Muscle of back (tissue), 13 donors: ENCODE measurements at places on chromosomes 1 and 21. TPM values are rescaled to one million over a fixed set of nuclear protein-coding genes. Genes with fewer than 3 reads are reported as not detected.
A peak's percentile ranks its signal among the peaks of the same experiment; 100 is the strongest.

GRCh38 chr1:198359024-198359653, 181.3 kb downstream of the ATP6V1G3 start:
- peak; percentile 6 for DNase-seq

GRCh38 chr1:234778221-234779159, 168.5 kb upstream of the IRF2BP2 start:
- DNase-seq, result no peak

GRCh38 chr1:54122135-54122751, 30.6 kb downstream of the CDCP2 start:
- DNase-seq, result no peak

DNA sequence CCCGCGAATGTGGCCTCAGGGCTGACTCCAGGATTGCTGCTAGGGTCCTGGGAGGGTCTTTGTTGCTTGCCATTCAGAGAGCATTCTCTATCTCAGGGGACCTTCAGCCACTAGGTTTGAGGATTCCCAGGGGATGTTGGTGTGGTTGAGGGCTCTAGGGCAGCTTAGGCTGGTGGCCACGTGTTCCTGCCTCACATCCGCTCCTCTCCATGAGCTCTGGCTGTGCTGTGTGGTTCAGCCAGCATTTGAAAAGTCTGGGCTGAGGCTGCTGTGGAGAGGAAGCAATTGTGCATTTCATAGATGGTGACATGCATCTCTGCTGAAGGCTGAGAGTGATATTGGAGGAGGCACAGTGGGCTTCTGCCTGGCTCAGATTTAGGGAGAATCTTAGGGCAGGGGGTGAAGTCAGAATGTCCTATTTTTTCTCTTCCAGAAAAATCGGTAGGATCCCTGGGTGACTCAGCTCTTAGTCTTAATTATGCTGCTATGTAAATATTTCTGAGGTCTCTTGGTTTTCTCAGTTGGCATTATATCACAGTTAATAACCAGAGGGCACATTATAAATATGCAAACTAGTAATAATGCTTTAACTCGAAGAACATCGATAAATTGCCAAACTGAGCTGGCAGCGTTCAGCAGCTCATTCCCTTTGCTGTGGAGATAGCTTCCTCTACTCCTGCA, 182.3 kb downstream of the CAMTA1 start:
- no peak for DNase-seq

- DNase-seq, result peak; percentile 84
These were observed at the start of gene DHRS3 for GRCh38 chr1:12617901-12618660. TSS of gene DHRS3 (minus strand) at chr1:12618210. CDS start at chr1:12617348, 862 bp downstream.

DNA sequence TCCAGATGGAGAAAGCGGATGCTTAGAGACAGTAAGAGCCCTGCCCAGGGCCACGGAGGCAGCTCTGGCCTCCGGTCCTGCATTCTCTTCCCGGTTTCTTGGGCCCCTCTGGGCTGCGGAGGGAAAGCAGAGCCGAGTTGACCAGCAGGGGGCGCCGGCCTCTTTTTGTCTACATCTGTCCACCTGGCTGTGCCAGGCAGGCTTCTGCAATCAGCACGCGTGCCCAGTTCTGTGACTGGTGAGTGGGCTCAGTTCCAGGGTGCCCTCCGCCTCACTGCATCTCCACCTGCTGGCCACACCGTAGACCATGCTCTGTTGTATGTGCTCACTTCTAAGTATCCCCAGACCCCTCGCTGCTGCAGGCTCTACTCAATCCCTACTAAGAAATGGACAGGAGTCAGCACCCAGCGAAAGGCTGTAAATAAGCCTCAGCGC, 6.7 kb upstream of the HUNK start:
- DNase-seq, result peak; percentile 85

GRCh38 chr1:239795304-239795703, 296.4 kb upstream of the FMN2 start:
- DNase-seq, result no peak

DNA sequence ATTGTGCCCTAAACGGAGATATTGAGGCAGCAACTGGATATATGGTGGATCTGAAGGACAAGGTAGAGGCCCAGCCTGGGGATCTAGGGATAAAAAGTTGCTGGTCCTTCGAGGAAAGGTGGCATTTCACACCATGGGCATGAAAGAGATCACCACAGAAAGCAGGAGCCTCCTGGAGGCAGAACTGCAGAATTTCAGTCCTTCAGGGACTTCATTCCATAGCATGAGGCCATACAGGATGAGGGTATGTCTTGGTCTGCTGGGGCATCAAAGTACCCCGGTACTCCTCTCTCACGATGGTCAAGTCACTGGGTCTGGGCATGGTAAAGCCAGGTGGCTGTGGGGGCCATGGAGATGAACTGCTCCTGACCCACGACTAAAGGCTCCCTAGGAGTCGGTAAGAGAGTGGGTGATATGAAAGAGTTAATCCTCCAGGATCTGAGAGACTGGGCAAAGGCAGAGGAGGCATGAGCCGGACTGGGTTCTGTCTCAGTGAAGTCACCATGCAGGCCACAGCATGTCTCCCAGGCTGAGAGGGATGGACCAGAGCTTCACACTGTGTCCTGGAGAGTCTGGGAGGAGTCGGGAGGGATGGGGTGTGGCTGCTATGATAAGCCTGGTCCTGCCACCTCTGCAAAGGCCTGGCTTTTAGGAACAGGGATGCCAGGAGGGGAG, 5.8 kb upstream of the SPRR5 start:
- no peak for DNase-seq

DNA sequence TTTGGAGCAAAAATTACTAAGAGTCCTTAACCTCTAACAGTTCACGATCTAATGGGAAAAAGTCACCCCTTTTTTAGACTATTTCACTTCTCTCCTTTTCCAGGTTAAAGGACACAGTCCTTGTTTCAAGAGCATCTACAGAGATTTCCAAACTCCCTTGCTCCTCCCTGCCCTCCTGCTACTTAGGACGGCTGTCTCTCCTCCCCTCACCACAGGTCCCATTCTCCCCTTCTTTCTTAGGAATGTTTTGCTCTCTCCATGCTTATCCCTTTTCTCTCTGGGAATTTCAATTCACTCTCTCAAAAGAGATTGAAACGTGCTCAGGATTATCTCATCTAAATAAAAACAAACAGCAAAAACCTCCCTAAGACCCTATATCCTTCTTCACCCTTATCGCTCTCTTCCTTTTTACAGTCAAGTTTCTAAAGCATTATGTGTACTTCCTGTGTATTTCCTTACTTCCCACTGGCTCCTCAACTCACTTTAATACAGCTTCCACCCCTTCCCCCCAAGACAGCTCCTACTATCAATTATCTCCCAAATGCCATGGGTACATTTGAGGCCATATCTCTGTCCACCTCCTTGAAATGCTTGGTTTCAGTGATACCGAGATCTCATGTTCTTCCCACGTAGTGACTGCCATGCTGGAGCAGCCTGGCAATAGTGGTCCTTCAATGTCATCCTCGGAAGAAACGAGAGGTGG, 43.2 kb upstream of the ZNF281 start:
- DNase-seq, result no peak

- no peak for DNase-seq
These were observed 16.2 kb upstream of the MARK1 start for GRCh38 chr1:220511785-220512184.

- no peak for DNase-seq
These were observed 189.0 kb upstream of the RGS18 start for GRCh38 chr1:191969290-191969689.

- DNase-seq, result no peak
These were observed 54.0 kb downstream of the PGBD5 start for GRCh38 chr1:230371923-230372703.

DNA sequence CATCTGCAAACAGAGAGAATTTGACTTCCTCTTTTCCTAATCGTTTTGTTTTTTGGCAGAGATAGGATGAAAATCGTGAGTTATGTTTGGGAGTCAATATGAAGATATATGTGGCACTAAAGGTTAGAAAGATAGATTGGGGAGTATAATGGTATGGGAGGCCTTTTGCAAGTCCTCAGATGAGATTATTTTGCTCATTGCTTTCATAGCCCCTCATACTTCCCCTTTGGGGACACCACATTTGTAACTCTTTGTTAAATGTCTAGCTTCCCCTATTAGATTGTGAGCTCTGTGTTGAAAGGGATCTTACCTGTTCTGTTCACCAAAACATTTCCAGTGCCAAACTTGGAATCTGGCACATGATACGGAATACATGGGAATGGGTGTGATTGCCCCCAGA, 30.2 kb downstream of the RAVER2 start:
- no peak for DNase-seq

DNA sequence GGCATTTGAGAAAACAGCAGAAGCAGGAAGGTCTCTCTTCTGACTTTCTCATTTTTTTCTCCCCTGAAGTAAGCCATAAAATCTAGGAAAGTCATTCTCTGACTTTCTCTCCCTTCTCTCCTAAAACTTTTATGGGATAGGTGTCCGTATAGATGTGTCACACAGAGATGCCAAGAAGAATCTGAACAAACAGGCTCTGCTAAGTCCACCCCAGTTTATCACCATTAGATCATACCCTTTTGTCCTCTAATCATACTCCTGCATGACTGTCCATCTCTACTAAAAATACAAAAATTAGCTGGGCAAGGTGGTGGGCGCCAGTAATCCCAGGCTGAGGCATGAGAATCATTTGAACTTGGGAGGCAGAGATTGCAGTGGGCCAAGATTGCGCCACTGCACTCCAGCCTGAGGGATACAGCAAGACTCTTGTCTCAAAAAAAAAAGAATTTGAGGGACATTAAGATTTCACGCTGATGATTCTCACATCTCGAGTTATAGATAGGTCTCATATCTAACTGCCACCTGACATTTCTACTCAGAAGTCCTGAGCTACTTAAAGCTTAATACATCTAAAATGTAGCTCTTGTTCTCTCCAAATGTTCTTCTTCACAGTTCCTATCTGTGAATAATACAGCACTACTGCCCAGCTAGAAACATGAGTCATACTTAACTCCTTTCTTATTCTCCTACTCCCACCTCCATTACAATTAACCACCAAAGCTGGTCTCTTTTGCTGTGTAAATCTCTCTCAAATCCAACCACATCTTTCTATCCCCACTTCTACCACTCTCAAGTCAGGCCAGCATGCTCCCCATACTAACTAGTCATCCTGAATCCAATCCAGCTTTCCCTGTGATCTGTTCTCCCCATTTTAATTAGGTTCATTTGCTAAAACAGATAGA, 47.7 kb downstream of the ZNF644 start:
- DNase-seq, result no peak

DNA sequence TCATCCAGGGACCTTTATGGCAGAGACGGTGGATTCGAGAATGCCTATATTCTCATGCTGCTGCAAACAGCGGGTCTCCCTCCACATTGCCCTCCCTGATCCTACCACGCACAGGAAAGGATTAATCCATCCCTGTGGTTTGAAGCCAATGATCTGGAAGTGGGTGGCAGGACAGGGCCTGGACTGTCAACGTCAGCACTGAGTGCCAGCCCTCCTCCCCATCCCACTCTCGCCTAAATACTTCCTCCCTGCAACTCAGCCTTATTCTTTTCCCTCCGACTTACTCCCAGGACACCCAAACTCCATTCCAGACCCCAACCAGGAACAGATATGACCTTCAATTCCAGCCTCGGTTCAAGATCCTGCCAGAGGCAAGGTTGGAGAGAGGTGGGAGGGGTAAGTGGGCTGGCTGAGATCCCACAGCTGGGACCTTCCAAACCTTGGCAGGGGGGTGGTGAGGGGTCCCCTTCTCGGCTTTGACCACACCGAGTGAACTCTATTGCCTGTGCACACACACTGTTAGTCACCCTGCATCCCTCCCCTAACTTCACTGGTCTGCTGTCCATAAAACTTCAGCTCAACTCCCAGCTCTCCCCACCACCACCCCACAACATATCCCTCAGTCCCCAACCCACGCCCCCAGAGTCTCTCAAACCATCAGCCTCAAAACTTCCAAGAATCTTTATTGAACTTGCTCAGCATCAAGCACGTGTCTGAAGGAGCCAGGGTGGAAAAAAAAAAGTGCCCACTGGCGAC, 2.4 kb upstream of the S100A5 start:
- no peak for DNase-seq

DNA sequence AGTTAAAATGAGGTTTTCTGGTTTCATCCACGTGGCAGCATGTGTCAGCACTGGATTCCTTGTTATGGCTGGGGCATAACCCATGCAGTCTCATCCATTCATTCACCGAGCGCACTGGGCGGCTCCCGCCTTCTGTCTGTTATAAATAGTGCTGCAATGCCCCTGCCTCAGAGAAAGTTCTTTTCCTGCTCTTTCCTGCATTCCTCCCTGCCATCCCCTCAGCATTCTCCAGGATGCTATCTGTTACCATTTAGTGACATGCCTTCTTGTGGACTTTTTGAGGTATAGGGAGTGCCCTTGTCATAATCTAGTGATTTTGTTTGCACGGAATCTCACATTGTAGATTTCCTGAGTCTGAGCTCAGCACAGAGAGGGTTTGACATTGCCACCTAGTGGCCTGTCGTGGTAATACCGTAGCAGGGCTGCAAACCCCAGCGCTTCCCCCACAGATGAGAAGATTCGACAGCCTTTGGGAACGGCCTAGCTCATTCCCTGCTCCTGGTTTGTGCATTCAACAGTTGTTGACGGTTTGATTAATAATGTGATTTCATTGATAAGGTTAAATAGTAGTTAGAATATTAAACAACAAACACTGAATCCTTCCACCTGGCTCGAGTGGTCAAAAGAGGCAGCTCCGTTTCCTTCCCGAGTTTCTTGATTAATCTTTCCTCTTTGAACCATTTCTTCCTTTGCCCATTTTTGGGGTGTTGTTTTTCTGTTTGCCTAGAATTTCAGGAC, 46.3 kb downstream of the UMODL1 start:
- peak; percentile 88 for DNase-seq

GRCh38 chr1:32291145-32291707, 657 bp upstream of the HDAC1 start:
- DNase-seq, result no peak

- no peak for DNase-seq
These were observed 118.8 kb downstream of the RWDD3 start for GRCh38 chr1:95352767-95353166.

DNA sequence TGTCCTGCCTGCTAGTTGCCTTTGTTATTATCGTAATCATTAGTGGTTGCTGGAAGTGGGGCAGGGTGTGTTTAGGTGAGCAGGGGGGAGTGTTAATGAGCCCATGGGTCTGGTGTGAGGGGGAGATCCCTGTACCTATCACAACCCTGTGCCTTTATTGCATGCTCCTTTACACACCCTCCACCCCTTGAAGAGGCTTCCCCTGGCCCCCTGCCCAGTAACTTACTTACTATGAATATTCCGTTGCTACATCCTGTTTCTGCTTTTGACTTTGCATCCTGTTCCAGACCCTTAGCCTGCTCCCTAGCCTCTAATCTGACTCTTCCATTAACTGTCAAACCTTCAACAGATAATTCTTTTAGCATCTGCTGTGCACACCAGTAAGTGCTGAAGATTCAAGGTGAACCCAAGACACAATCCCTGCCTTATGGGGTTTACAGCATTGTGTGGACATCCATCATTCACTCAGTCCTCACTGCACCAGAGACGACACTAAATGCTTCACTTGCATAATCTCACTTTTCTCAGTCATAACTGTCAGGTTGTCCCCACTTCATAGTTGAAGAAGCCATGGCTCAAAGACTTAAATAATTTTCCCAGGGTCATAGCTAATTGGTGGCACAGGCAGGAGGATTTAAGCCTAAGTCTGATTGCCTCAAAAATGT, 47.9 kb downstream of the CDC7 start:
- DNase-seq, result peak; percentile 57

Gene SPOCD1
- 0.33 TPM for polyA plus RNA-seq

Gene PGLYRP3
- polyA plus RNA-seq, result 0.25 TPM

Gene CHODL
- 119 TPM for polyA plus RNA-seq

Gene TRABD2B
- 3.8 TPM for polyA plus RNA-seq

Gene ITLN2
- polyA plus RNA-seq, result not detected

Gene LRRC71
- 1.1 TPM for polyA plus RNA-seq

Gene RNF186
- not detected for polyA plus RNA-seq

Gene OLFML2B
- polyA plus RNA-seq, result 103 TPM

Gene FALEC
- not detected for polyA plus RNA-seq

Gene CFHR5
- not detected for polyA plus RNA-seq
